ENCODE measurements at places on chromosomes 2 and 18.

DNA sequence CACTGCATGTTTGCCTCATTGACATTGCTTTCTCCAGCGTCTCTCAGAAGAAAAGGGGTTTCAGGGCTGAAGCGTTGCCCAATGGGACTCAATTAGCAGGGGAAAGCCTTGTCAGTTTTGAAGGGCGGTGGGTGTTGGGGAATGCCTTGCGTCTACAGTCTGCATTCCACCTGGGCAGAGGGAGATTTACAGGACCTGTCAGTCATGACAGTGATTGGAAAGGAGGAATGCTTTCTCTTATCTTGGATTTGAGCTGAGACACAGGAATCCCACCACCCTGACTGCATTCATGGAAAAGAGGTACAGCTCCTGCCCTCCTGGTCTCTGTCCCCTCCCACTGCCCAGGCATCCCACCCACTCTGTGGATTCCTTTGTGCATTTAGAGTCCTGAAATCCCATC is 123.9 kb downstream of the ACKR3 start:
- no peak for DNase-seq

- no peak for DNase-seq
Measured at GRCh38 chr18:38576349-38576748, 1010.8 kb upstream of the CELF4 start.

- no peak for DNase-seq
Measured at GRCh38 chr2:118185210-118186109, 97.2 kb downstream of the INSIG2 start.

GRCh38 chr18:35203067-35203466 is 37.8 kb upstream of the ZNF397 start:
- DNase-seq, result no peak

DNA sequence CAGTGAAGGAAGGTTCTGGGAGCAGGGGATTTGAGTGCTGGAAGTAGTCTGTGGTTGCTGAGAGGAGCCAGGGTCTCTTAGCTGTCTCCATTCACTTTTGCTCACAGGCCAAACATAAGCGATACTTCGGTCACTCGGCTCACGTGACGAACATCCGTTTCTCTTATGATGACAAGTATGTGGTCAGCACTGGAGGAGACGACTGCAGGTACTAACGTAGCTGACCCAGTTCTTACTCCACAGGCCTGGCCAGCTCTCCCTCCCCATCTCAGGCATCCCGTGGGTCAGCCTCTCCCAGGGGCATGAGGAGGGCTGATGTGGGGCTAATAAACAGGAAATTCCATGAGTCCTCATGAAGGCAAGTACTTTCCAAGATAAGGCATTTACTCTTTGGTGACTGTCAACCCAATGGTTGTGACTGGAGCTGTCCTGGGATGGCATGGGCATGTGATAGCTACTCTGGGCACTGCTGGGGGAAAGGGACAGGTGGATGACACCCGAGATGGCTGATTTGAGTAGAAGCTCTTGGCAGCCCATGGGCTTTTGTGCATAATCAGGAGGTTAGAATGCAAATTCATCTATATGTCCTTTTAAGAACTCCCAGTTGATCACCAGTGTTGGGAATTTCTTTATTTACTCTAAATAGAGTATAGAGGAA is 81.6 kb downstream of the RTN4 start:
- no peak for DNase-seq

- no peak for DNase-seq
Measured at GRCh38 chr18:50507120-50507590, 52.7 kb upstream of the MAPK4 start.

GRCh38 chr2:161136696-161137324 is 23.4 kb upstream of the TANK start:
- peak; percentile 80 for DNase-seq

- no peak for DNase-seq
Measured at GRCh38 chr2:182186132-182186735, 200.6 kb downstream of the PPP1R1C start.

- no peak for DNase-seq
Measured at GRCh38 chr2:107025291-107025857, 139.4 kb upstream of the ST6GAL2 start.

GRCh38 chr2:160432633-160433032 is 61.0 kb downstream of the RBMS1 start:
- DNase-seq, result peak; percentile 95

GRCh38 chr2:8174641-8175257 is 507.1 kb upstream of the ID2 start:
- peak; percentile 52 for DNase-seq

- DNase-seq, result peak; percentile 78
Measured at GRCh38 chr2:75602724-75603342, 42.1 kb upstream of the EVA1A start.

DNA sequence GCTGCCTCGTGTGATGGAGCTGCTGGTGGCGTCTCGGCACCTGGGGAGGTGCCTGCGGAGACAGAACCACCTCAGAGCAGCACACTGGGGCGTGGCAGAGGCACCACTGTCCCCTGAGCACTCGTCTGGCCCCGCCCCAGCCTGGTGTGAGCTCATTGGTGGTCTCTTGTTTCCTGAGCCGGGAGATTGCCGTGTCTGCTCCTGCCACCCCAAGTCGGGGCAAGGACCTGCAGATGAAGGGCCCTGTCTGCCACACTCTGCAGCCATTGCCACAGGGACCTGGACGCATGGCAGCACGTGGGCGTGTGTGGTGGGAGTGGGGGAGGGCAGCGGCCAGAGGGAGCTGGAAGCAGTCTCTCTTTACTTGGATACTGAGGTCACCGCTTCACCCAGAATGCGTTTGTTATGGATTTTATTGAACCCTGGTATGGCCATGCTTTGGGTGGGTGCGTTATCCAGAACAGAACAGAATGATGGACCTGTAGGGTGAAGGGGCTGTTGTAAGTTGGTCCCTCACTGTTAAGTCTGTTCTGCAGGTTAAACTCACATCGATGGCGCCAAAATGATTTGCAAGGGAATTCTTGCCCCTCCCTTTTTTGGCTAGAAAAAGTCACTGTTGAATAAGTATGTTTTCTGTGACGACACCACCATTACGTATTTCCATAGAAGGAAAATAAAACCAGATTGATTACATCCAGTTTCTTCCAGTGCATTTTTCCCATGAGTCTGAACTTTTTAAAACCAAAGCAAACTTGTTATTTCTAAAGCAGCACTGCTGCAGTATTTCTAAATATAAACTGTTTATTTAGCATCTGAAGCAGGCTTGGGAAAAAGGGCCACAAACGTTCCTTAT is 92.0 kb downstream of the USP40 start:
- DNase-seq, result no peak

DNA sequence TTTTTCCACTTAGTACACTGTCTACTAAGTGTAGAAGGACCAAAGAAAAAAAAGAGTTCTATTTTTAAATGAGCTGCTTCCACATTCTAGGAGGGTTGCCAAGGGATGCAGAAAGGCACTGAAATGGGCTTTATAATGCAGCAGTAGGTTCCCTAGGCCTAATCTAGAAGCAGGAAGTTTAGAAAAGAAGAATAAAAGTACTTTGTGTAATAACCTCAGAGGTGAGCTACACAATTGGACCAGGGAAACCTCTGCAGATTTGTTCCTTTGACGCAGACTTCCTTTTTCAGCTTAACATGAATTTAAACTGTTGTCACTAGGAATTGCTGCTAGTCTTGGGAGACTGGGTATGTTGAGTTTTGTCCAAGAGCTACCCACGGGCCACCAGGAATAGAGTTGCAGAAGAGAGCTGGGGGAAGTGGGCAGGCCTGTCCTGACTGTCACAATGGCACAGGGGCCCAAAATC is 34.6 kb upstream of the RAB1A start:
- DNase-seq, result no peak

- peak; percentile 99 for DNase-seq
Measured at GRCh38 chr2:179460181-179460929, 195.7 kb upstream of the SESTD1 start.

DNA sequence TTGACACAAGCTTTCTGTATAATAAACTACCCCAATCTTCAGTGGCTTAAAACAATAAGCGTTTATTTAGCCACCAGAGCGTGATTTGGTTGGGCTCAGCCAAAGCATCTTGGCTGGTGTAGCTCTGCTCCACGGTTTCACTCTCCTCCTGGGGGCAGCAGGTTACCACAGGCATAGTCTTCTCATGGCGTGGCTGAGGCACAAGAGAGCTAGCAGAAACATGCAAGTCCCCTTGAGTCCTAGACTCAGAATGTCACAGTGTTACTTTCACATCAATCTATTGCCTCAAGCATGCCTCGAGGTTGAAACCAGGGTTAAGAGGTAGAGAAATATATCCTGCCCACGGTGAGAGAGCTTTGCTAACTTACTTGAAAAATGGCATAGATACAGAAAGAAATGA is 19.9 kb upstream of the SLC9A2 start:
- DNase-seq, result no peak

GRCh38 chr2:44572196-44572900 is 210.6 kb downstream of the CAMKMT start:
- DNase-seq, result no peak

DNA sequence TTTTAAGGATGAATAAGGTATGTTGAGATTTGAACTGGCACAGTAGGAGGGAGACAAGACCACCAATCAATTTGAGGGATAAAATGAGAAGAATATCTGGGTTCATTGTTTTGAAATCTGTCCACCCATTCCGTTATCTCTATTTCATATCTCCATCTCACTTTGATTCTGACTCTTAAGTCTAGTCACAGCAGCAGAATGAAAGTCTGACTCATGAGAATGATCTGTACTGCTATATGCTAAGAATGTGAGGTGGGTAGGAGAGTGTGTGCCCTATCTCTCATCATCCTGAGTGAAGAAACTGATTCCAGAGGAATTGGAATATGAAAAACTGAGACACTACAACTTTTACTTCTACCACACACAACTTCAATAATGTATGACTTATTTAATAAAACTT is 1994.5 kb upstream of the PIK3C3 start:
- DNase-seq, result no peak

DNA sequence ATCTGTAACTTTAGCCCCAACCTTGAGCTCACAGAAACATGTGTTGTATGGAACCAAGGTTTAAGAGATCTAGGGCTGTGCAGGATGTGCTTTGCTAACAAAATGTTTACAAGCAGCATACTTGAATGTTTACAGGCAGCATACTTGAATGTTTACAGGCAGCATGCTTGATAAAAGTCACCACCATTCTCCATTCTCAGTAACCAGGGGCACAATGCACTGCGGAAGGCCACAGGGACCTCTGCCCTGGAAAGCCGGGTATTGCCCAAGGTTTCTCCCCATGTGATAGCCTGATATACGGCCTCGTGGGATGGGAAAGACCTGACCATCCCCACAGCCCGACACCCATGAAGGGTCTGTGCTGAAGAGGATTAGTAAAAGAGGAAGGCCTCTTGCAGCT is 52.4 kb downstream of the LONRF2 start:
- no peak for DNase-seq

DNA sequence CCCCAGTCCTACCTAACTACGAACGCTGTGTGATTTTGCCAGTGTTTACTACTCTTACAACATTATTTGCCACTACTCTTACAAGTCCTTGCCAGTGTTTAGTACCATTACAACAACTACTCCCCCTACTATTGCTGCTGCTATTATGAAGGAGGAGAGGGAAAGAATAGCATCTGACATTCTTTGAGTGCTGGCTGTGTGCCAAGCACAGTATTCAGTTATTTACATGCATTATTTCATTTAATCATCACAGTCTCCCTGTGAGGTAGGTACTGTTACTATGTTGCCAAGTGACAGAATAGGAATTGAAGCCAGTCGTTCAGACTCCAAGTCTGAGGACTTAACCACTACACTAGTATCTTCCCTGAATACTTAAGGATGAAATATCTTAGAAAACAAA is 185.9 kb upstream of the FOSL2 start:
- no peak for DNase-seq

DNA sequence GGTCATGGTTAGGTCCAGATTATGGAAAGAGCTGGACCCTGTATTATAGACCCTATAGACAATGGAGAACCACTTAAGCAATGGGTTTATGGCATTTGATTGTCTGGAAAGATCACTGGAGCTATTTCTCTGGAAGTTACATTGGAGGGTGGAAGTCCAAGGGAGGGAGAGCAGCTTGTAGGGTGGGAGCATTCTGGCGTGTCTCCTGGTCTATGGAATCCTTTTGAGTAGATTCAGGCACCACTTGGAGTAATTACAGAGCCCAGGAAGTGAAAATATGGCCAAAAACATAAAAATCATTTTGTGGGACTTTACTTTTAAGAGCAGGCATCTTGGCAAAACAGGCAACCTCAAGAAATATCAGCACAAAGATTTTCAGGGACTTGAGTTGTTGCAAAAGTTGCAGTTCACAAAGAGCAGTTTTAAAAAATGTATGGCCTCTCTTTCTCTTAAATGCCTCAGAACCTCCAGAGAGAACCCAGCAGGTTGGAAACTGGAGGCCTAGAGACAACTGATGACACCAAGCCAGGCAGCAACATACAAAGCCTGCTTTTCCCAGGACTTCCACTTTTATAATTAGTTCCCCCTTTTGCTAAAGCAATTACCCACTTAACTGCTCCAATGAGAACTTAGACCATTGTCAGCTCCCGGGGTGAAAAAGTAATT is 331.0 kb downstream of the MYCN start:
- no peak for DNase-seq

GRCh38 chr2:152510621-152511020 is 175.6 kb downstream of the FMNL2 start:
- no peak for DNase-seq

- DNase-seq, result no peak
Measured at GRCh38 chr18:73316513-73316912, 448.7 kb upstream of the NETO1 start.

GRCh38 chr2:200243441-200243840 is 63.1 kb upstream of the SPATS2L start:
- no peak for DNase-seq

DNA sequence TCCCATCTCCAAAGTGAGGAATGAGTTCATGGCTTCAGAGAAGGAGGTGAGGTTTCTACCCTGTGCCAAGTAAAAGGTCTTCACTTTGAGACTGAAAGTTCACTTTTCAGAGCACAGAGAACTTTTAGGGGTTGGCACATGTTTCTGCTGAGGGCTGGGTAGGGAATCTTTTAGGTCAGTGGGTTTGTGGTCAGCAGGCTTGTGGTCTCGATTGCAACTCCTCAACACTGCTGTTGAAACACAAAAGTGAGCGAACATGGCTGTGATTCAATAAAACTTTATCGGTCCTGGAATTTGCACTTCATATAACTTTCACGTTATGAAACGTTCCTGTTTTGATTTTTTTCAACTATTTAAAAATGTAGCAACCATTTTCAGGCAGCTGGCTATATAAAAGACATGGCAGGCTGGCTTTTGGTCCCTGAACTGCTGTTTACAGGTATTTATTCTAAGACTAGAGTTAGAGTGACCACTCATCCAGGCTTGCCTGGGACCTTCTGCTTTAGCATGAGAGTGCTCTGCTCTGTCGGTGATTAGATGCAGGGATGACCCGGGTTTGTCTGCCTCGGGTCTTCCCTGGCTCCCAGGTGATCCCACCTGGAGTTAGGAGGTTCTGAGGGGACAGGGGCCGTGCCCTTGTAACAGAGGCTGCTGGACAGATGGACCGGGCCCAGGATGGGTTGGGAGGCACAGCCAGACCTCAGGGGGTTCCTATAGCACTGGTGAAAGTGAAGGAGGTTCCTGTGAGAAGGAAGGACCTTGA is 62.7 kb upstream of the TAF1B start:
- DNase-seq, result no peak

GRCh38 chr2:37005118-37005868 is 39.0 kb upstream of the STRN start:
- DNase-seq, result no peak

- DNase-seq, result no peak
Measured at GRCh38 chr2:240333985-240334384, 101.5 kb upstream of the GPC1 start.

Data from epithelial cell of proximal tubule (primary cell).